ENCODE measurements at places on chromosomes 1 and 21.

GRCh38 chr1:1625824-1626206 lies 6.2 kb upstream of the MMP23B start:
- DNase-seq, result no peak

- DNase-seq, result peak; percentile 70
Observed at GRCh38 chr1:113860891-113861290, 10.6 kb downstream of the PTPN22 start.

DNA sequence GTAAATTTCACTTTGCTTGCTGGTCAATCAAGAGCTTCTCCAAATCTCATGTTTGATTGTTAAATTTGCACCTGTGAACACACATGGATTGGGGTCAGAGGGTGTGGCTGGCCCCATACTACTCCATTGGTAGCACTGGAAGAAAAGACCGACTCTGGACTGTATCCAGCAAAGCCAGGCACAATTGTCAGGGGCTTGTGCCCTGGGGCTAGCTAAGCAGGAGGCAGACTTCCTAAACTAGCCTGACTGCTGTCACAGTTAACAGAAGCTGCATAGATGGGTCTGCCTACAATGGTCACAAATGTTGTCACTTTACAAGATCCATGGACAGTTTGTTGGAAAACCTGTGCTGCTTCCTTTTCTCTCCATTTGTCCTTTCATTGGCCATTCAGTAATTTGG lies 421.0 kb downstream of the DSCAM start:
- DNase-seq, result no peak

DNA sequence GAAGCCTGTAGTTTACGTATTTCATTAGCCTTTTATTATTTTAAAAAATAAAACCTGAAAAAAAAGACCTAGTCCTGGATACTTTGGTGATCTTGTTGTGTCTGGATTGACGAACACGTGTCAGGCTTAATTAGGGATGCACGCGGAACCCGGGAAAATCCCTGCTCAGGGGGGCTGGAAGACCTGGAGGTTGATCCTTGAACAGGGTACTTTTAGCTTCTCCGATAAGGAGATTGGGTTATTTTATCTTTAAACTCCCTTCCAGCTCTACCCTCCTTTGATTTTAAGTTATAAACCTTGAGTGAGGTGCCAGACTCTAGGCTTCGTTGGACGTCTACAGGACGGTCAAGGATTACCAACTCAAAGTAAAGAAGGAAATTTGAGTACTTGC lies 552 bp upstream of the ZNF691 start:
- DNase-seq, result no peak

- DNase-seq, result peak; percentile 45
Observed at GRCh38 chr1:8629241-8630091, 188.0 kb downstream of the RERE start.

- DNase-seq, result no peak
Observed at GRCh38 chr1:230752407-230752806, 5.2 kb downstream of the CAPN9 start.

- DNase-seq, result no peak
Observed at GRCh38 chr1:114137497-114137896, 16.2 kb downstream of the SYT6 start.

GRCh38 chr1:152537496-152537895 lies 23.2 kb downstream of the CRCT1 start:
- DNase-seq, result no peak

- no peak for DNase-seq
Observed at GRCh38 chr21:38980416-38981313, 174.9 kb downstream of the ETS2 start.

DNA sequence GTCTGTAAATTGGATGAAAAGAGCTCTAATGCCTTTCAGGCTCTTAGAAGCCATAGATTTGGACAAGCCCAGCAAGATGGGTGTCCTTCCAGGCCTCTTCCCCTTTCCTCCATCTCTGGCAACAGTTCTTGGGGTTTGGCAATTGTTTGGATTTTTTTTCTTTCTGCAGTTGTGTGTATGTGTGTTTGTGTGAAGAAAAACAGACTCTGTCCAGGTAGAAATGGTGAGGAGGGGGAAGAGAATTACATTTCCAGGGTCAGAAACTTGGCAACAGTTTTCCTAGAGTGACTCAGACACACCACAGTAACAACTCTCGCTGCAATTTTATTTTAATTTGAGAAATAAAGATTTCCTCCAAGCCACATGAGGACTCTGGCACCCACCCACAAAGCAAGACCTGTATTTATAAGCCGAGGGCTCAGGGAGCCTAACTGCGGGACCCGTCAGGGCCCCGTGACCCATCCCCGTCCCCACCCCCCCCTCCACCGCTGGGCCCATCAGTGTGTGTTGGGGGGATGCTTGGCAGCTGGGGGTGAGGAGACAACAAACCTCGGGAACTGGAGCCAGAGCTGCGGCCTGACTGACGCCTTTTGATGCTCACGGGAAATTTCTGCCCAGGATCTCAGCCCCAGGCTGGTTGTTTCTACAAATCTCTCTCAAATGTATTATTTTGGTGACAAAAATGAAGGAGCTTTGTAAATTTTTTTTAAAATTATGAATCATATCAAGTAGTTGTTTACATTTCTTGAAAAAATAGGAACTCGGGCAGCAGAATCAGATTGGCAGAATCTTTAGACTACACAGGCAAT lies 4.4 kb downstream of the TMEM200B start:
- no peak for DNase-seq

- DNase-seq, result peak; percentile 15
Observed at GRCh38 chr1:45410850-45411509, 70.7 kb upstream of the MUTYH start.

- DNase-seq, result no peak
Observed at GRCh38 chr1:23793861-23794731, 3.2 kb downstream of the LYPLA2 start.

GRCh38 chr1:3348196-3348865 lies 106.1 kb upstream of the ARHGEF16 start:
- DNase-seq, result no peak

DNA sequence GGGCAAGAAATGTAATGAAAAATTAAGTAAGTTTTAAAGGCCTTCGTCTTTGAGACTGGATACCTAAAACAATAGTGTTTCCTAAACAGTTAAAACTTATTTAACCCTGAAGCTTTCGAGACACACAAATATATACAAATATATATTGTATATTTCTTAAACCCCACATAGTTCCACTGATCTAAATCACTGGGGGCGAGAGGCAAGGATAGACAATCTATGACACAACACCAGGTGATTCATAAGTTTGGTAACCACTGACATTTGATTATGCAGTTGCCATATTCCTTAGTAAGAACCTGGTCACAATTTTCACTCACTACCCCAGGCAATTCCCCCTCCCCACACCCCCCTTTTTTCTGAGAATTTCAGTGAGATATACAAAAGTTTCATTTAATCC lies 55.3 kb upstream of the BOLA1 start:
- DNase-seq, result peak; percentile 78

GRCh38 chr1:55717111-55717510 lies 501.9 kb upstream of the USP24 start:
- peak; percentile 44 for DNase-seq
